ENCODE measurements at places on chromosomes 13 and 19.

DNA sequence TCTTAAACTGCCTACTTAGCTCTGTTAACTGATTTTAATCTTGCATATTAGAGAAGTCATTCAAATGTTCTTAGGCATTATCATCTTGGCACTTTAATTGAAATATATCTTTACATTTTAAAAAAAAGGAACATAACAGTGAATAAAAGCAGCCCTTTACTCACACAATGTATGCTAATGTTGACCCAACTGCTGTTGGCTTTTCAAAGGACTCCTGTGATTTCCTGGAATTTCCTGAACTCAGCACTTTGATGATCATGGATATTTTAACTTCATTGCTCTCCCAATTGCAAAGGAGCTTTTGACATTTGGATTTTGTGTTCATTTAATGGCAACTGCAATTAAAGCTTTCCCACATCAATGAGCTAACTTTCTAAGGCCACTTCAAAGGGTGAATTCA is 1230.3 kb downstream of the DIAPH3 start:
- no peak for DNase-seq

DNA sequence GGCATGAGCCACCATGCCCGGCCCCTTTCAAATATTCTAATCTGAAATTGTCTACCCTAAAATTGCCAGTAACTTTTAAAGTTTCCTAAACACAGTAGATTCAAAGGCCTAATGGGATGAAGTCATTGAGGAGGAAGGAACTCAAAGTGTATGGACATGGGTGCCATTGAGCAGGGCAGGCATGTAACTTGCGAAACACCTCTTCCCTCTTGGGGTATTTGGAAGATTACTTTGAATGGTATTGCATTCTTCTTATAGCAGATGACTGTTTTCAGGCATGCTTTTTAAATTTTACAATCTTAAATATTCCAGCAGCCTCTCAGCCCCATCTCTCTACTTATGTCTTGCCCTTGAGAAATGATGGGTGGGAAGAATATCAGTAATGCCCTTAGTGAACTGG is 21.0 kb downstream of the TM9SF2 start:
- no peak for DNase-seq

DNA sequence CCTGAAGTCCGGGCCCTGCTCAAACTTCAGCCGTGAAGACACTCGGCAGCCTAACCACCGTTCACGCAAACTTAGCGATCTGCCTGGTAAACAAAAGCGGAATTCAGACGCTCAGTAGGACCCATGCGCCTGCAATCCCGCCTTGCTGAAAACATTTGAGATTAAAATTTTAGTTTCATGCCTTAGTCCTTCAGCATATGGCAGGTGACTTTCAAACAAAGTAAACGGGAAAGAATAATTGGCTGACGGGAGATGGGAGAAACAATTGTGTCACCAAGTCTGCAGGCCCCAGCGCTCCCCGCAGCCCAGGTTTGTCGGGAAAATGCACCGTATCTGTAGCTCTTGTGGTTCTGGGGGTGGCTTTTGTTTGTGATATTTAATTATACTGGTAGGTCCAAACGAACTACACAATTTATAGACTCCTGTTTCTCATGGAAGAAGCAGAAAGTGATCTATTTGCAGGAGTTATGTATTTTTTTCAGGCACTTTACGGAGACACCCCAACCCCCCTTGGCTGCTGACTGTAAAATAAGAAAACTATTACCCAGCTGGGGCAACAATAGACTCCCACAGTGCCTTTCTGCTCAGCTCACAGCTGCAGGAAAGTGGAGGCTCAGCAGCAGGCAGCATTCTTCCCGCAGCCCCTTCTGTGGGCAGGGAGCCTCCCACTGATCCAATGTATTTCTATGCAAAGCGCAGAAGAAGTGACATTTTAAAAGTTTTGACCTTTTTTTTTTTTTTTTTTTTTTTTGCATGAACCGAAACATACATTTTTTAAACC is 94.8 kb downstream of the SOX1 start:
- DNase-seq = no peak

DNA sequence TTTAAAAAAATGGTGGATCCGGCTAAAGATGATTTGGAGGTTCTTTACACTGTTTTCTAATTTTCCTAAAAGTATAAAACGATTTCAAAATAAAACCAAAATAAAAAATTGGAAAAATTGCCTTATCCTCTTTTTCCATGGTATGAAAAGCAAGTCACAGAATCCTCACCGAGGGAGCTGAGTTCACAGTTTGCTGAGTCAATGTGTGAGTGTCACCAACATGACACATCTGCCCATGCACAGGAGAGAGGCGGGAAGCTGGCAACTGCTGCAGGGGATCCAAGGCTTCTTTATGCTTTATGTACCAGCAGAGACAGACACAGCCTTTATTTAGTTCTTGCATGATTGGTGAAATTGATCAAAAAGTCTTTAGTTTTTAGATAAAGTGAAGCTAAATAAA is 157.8 kb downstream of the TNFSF13B start:
- no peak for DNase-seq

DNA sequence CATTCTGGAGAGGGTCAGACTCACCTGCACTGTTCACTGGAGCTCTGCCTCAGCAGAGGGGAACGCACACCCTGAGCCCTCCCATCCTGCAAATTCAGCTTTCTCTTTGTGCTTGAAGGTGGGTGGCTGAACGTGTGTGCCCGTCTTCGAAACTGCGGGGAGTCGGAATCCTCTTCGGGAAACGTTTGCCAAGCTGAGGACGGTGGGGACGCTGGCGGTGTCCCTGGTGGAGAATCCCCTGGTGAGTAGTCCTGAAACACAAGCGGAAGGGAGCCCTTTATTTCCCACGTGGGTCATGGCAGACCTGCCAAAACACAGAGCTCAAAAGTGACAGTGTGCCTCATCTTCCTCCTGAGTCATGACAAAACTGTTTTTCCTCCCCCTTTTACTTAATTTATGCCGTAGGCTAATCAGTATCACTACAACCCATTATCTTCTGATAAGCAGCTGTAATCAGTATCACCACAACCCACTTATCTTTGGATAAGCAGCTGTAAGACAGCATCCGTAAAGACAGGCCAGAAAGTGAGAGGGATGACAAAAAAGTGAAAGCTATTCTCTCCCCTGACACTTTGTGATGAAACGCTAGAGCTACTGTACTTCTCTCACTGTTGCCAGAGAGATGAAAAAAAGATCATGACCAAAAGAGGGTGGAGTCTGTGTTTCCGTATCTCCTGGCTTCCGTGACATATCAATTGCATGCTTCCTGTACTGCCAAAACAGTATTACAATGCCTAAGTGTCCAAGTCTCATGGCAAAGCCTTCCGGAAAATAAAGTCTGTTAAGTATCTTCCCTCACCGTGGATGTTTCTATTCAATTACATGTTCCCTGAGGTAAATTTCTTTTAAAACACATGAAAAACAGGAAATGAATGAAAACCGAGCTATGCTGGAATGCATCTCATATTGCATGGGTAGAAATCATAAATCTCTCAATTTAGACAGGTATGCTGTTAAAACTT is 155.5 kb downstream of the TBC1D4 start:
- no peak for DNase-seq

DNA sequence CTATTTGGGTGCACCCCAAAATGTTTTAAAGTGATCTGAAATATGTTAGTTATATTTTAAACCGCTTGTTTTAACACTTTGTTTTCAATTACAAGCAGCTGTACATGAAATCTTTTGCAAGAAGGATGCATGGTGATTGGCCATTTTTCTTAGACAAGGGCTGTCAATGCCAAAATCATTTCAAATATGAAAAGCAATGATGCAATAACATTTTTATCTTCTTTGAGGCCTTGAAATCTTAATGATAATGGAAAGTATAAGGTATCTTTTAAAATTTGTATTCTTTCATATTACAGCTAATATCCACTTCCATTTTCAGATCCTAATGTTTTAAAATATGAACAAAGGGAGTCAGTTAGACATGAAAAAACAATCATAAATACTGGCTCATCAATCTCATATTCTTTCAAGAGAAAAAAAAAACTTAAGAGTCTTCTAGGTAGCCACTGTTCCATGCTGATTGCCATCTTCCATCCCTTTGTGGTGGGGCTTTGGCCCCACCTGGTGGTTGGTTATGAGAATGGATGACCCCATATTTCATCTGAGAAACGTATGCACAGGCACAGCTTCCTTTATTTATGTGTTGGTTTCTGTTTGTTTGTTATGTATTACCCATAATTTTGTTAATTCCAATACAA is 330.3 kb upstream of the MIR17HG start:
- peak; percentile 0 for DNase-seq

- peak; percentile 48 for DNase-seq
Observed at GRCh38 chr19:4066682-4067395, at the start of gene ZBTB7A. ZBTB7A (minus strand) TSS chr19:4066899; CDS start chr19:4055232, 11,667 bp downstream.

- no peak for DNase-seq
Observed at GRCh38 chr13:42990291-42991232, 1.5 kb downstream of the EPSTI1 start.

DNA sequence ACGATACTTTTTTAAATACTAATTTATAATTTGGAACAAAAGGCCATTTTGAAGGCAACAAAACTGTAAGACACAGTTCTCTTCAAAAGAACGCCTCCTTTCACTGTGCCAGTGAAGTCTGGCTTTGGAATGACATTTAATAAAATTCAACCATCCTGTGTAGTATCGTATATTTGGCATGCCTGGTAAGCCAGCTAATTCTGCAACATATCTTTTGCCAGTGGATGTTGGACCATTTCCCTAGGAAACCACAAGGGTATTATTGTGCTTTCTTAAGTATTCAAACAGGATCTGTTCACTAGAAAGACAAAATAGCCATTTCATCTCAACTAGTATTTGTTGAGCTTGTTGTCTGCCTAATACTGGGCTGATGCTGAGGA is 111.6 kb downstream of the RGCC start:
- DNase-seq = no peak

DNA sequence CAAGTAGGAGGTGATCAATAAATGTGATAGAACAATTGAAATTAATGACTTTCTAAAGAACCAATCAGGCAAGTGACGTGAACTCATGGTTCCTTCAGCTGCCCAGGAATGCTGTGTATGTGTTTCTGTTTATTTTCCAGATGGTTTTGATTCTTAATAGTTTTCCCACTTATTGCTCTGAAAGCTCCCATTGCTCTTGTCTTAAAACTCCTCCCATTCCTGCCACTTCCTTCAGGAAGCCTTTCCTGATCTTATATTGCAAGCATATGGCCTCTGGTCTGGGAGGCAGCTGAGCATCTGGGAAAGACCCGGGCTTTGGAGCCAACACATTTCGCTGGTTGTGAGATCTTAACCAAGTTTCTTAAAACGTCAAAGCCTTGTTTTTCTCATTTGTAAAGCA is 17.1 kb upstream of the LATS2 start:
- no peak for DNase-seq

- DNase-seq = no peak
Observed at GRCh38 chr13:33381906-33382305, 96.4 kb upstream of the STARD13 start.

DNA sequence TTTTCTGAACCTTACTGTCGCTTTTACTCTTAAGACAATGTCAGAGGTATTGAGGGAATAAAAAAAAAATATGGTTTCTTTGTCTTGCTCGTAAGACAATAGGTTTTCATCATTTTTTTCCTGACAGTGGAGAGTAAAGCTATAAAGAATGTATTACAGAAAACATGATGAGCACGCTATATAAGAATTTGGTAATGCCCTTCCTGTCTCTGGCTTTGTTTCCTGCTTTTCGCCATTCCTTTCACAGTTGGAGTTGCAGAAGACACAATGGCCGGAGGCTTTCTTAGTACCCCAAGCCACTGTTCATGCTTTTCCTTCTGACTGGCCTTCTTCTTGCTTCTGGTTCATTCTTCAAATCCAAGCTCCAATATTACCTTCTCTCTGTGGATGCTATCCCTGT is 101.0 kb upstream of the DACH1 start:
- DNase-seq = no peak

- DNase-seq = no peak
Observed at GRCh38 chr13:36431204-36432105, 840 bp upstream of the CCNA1 start.

- DNase-seq = peak; percentile 57
Observed at GRCh38 chr19:55585658-55586339, 5.2 kb upstream of the ZNF579 start.

- DNase-seq = no peak
Observed at GRCh38 chr13:34019870-34020269, 201.9 kb downstream of the RFC3 start.

- DNase-seq = no peak
Observed at GRCh38 chr13:94351292-94351990, 128.0 kb downstream of the DCT start.

- no peak for DNase-seq
Observed at GRCh38 chr13:92461402-92461801, 765.2 kb upstream of the GPC6 start.

DNA sequence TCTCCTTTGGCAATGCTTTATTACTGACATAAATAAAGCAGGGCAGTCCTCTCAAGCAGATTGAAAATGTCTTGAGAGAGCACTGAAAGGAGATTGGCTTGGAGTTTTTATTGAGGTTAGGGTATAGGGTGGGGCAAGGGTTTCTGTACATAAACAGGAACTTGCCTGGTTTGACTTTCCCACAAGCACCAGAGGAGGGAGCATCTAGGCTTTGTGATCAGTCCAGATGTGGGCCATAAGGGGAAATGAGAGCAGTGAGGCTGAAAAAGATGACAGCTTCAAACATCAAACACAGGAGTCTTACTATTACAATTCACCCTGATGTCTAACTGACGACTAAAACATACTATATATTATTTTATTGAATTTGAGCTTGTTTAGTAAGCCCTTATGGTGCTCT is 260.9 kb downstream of the MTUS2 start:
- no peak for DNase-seq

DNA sequence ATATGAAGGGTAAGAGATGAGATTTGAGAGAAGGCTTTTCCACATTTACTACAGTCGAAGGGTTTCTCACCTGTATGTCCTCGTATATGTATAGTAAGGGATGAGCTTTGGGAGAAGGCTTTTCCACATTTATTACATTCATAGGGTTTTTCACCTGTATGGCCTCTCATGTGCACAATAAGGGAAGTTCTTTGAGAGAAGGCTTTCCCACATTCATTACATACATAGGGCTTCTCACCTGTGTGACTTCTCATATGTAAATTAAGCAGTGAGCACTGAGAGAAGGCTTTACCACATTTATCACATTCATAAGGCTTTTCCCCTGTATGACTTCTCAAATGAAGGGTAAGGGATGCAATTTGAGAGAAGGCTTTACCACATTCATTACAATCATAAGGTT is 41.8 kb downstream of the ZNF527 start:
- DNase-seq = no peak
